ENCODE measurements at places on chromosomes 4 and X.

GRCh38 chrX:36434522-36434921 is 515.0 kb downstream of the CFAP47 start:
- peak; percentile 56 for DNase-seq

DNA sequence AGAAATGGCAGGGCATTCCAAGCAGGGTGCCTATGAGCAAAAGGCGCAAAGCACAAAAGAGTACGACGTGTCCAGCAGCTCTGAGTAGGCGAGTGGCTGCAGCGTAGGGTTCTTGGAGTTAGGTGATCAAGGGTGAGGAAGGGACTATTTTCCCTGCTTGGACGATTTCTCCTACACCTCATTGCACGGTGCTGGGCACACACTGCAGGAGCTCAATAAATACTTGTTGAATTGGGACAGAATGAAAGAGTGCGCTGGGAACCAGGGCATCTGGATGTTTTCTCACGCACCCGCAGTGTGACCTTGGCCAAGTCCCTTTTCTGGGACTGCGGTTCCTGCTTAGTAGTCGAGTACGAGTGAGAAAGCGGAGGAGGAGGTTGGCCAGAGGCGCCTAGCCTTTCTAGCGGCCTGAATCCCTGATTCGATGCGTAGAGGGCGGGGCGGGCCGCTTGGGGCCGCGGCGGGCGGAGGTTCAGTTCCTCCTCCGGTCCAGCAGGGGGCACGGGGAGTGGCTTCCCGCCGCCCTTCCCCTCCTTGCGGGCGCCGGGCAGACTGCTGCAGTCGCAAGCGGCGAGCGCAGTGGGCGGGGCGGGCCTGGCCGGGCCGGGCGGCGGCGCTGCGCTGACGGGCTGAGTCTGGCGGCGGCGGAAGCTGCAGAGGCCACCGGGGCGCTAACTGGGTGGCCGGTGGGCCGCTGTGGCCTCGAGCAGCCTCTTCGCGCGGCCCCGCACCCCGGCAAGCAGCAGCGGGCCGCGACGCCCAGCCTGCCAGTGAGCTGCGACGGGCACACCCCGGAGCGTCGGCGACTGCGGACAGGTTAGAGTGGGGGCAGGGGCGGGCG is at the start of gene FAM199X:
TSS of gene FAM199X (plus strand) at position 560 of the 841 bp plus-strand sequence. CDS start 333 bp downstream, outside the sequence.
- DNase-seq = peak; percentile 87

DNA sequence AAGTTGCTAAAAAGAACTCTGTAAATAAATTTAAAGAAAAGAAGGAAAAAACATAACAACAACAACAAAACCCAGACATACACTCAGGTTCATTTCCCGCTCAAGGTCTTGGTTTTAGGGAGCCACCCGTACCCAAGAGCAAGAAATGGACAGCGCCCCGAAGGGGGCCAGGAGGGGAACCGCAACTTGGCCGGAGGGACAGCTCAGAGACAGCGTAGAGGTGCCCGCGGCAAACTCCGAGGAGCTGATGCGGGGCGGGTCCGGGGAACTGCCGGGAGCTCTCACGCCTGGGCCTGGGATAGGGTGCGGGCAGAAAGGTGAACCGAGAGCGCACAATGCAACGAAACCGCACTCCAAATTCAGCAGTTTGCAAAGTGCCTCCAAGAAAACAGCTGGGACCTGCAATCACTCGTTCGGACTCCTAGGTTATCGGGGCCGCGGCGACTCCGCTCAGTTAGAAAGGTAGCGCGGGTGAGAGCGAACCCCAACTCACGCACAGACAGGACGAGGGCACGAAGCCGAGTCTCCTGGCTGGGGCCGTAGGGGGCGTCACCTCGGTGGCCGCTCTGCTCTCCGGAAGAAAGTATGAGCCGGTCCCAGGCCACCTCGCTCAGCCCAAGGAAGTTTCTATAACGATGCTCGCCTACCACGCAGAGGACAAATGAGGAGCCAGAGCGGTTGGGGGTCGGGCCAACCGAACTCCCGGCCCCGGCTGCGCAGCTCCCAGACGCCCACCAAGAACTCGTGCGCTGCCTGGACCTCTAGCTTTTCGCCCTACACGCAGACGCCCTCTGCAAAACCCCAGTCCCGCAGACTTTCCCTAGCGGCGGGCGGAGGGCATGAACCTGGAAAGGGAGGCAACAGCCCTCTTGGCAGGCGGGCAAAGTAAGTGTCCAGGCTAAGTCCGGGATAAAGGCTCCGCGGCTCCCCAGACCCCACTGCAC is 1.4 kb downstream of the NDNF start:
- no peak for DNase-seq

DNA sequence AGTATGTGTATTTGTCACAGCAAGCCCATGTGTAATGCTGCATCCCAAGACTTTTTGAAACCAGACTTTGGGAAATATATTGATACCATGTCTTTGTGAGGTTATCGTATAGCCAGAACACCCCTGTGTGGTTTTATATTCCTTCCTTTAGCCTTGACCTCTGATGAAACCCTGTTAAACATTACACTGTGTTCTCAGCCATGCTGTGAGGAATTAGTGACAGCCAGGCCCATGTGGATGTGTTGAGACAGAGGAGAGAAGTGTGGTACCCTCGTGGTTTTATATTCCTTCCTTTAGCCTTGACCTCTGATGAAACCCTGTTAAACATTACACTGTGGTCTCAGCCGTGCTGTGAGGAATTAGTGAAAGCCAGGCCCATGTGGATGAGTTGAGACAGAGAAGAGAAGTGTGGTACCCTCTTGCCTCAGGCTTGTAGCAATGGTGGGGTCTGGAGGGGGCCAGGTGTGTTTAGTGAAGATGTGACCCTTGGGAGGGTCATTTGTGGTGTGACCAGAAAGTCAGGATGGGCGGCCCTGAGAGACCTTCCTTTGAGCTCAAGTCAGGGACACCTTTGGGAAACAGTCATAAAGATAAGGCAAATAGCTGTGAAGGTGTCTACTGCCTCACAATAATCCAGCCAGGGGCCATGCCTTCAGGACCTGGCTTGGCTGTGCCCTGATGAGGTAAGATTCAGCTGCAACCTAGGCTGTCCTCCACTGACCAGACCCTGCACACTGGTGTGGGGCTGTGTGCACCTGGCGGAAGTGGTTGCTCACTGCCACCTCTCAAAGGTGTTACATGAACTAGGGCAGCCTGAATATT is 110.0 kb downstream of the IRF2 start:
- DNase-seq = no peak

GRCh38 chr4:77089866-77090265 is 14.1 kb upstream of the CCNI start:
- no peak for DNase-seq

DNA sequence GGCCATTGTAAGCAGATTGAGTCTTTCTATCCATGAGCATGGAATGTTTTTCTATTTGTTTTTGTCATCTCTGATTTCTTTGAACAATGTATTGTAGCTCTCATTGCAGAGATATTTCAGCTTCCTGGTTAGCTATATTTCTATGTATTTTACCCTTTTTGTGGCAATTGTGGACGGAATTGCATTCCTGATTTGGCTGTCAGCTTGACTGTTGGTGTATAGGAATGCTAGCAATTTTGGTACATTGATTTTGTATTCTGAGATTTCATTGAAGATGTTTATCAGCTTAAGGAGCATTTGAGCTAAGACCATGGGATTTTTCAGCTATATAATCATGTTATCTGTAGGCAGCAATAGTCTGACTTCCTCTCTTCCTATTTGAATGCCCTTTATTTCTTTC is 154.6 kb downstream of the GUCY2F start:
- DNase-seq = no peak

DNA sequence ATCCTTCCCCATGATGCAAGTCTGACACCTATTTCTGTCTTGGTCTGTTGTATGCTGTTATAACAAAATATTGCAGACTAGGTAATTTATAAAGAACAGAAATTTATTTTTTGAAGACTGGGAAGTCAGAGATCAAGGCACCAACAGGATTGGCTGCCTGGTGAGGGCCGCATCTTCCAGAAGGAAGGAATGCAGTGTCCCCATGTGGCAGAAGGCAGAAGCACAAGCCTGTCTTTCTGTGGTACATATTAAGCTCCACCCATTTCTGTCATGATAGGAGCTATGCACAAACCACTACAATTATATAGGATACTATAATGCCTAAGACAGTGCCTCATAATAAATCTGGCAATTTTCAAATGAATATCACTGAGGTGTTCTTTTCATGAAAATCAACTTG is 502.3 kb upstream of the DIAPH2 start:
- DNase-seq = peak; percentile 62

Measured in NCI-H1417 (cell line).